ENCODE measurements at places on chromosomes 1 and 21. TPM values are rescaled to one million over a fixed set of nuclear protein-coding genes. Genes with fewer than 3 reads are reported as not detected.

GRCh38 chr1:233909195-233909594, 4.7 kb downstream of the SLC35F3 start:
- no peak for DNase-seq

GRCh38 chr1:205304695-205305070, 16.9 kb downstream of the NUAK2 start:
- DNase-seq = no peak

- DNase-seq = no peak
These were observed 85.5 kb upstream of the ATP1A1 start for GRCh38 chr1:116287341-116288200.

GRCh38 chr1:205950826-205951549, 7.7 kb upstream of the SLC26A9 start:
- no peak for DNase-seq

- DNase-seq = no peak
These were observed 92.8 kb upstream of the IFFO2 start for GRCh38 chr1:19049128-19049768.

DNA sequence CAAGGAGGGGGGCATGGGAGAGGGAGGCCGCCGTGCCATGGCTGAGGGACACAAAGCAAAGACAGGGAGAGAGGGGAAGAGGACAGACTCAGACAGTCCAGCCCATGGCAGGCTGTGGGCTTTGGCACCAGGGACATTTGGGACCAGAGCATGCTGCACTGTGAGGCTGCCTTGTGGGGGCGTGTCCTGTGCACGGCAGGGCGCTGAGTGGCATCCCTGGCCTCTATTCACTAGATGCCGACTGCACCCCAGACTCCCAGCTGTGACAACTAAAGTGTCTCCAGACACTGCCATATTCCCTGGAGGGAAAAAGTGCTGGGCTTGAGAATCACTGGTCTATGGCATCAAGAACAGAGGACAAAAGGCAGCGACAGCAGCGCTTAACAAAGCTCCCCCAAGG, 18.6 kb upstream of the PRDM15 start:
- DNase-seq = no peak

DNA sequence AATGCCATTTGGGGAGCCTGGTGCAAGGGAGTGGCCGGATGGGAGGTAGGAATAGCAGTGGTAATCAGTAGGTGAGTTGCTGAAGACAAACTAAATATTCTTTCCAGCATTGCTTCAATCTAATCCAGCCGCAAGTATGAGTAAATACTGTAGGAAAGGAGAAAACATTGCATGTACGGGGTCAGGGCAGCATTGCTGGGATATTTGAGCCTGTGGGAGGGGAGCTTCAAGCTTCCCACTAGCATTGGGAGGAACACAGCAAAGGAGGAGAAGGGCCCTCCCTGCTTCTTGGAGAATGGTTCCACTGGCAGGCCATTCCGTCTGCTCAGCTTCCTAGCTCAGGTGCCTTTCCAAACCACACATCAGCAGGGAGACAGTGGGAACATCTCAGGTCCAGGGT, 15.2 kb downstream of the CAPN2 start:
- no peak for DNase-seq

GRCh38 chr21:36735724-36736320, 36.9 kb downstream of the SIM2 start:
- no peak for DNase-seq

- DNase-seq = no peak
These were observed 944 bp downstream of the PLPPR5 start for GRCh38 chr1:99003581-99004253.

DNA sequence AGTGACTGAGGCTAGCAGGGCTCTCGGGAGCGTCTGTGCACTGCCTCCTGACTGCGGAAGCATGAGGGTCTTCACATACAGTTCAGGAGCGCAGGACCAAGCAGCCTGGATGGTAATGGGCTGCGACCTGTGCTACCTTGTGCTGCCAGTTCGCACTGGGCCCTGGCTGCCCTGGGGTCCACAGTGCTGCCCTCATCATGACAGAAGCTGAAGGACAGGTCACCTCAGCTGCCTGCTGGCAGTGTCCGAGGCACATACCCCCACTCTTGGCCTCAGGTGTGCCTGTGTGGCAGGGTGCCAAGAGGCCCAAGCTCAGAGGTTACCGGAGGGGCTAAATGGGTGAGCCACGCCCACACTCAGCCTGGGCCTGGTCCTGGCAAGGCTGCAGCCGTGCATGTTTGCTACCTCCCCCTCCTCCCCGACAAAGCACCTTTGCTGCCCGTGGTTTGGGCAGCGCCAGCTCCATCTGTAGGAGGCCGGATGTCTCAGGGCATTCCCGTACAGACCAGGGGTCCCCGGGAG, 4.4 kb downstream of the JMJD4 start:
- DNase-seq = no peak

The DCST2 gene
- 0.07 TPM for total RNA-seq

The NGF gene
- total RNA-seq = 21.4 TPM
